ENCODE measurements at places on chromosomes 1 and 21.

DNA sequence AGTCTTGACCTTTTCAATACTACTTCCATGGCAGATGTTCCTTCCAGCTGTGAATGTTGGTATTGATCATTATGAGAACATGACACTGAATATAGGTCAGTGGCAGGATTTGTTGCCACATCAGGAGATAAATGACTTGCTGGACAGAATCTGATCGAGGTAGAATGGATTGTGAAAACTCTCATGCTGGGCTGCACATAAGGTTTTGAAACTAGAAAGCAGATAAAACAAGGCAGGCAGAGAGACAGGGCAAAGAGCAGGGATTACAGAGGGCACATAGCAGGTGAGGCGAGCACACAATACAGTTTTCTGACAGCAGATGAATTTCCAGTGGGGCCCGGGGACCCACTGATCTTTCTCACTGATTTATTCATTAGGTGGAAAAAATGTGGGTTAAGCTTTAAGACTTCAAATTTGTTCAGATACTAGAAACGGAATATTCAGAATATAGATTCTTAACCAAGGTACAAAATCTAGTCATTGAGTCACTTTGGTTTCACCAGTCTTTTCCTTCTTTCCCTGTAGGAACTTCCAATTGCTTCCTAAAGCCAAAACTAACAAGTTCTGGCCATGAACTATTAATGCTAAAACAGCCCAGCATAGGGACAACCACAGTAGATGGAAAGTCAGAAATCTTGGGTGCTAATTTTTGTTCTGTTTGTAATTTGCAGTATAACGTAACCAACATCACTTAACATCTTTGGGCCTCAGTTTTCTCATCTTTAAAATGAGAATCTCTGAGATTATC lies 296.0 kb upstream of the PTBP2 start:
- no peak for DNase-seq

GRCh38 chr21:27339902-27340301 lies 373.0 kb upstream of the ADAMTS5 start:
- DNase-seq: no peak

DNA sequence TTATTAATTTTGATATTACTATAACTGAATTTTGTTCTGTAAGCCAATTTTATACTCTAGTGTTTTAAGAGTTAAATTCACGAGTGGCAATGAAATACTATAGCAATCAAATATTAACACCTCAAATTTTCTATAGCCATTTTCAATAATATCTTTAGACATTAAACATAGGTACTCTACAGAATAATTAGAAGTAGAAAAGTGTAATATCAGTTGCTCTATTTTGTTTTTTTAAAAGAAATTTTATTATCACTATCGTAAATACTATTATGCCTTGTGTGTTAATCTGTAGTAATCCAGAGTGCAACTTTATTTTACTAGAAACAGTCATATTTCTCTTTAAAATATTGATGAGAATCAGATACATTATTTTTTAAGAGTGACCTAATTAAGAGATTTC lies 691.2 kb downstream of the USP25 start:
- DNase-seq: no peak

DNA sequence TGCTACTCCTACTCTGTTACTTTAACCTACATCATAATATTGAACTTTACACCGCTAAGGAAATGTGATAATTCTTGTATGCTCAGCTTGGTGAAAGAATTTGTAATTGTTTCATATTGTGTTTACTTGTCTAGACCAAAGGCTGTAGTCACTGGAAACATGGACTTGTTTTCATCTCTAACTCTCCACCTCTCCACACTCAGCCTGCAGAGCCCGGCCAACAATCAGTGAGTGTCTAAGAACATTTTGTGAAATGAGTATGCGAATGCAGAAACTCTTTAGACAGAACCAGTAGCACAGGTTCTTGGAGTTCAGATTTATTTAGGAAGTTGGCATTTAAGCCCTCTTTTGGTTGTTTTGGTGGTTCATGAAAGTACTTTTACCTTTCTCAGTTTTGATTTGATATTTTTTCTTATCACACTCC lies 3.2 kb upstream of the RWDD3 start:
- no peak for DNase-seq

- peak; percentile 79 for DNase-seq
Observed at GRCh38 chr1:231626535-231626950, at the start of gene DISC1. Gene DISC1 (plus strand): TSS chr1:231626790. CDS start chr1:231626868, 78 bp downstream.

DNA sequence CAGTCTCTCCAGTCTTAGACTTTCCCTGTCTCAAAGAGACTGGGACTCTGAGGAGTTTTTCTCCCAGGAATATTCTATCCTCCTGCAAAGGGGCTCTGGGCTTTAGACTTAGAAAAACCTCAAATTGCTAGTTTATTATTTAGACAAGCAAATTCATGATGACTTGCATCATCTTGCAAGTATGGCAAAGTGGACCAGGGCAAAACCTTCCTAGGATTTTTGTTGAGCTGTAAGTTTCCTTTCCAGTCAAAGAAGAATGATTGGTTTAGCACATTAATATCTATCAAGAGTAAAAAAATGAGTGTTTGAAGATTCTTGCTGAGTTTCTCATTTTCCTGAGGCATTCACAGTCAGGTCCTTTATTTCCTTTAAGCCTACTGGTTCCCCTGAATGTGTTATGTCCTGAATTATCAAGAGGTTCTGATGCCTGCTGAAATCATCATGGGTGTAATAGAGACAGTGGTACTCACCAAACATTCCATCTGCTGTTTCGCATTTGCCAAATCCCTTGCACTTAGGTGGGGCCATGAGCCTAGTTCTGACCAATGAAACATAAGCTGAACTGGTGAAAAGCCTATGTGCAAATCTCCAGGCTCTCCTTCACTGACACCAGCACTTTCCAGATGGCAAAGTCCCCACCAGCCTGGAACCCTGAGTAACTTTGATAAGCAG lies 25.2 kb upstream of the SPAG17 start:
- no peak for DNase-seq

DNA sequence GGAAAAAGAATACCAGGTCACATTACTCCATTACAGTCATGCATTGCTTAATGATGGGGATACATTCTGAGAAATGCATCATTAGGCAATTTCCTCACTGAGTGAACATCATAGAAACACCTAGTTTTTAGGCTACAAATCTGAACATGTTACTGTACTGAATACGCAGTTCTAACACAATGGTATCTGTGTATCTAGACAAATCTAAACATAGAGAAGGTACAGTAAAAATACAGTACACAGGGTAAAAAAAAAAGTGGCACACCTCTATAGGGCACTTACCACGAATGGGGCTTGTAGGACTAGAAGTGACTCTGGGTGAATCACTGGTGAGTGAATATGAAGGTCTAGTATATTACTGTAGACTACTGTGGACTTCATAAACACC lies 115.7 kb downstream of the AKT3 start:
- no peak for DNase-seq

DNA sequence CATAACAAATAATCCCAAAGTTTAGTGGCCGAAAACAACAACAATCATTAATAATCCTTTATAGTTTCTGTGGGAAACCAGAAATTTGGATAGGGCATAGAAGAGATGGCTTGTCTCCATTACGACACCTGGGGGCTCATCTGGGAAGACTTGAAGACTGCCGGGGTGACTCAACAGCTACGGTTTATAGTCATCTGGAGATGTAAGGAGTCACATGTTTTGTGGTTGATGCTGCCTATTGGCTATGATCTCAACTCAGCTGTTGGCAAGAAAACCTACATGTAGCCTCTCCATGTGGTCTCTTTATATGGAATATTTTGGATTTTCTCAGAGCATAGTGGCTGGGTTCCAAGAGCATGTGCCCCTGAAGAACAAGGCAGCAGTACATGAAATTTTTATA lies 29.3 kb upstream of the TSPAN2 start:
- DNase-seq: no peak

- no peak for DNase-seq
Observed at GRCh38 chr1:207276465-207276864, 45.0 kb upstream of the CD55 start.

DNA sequence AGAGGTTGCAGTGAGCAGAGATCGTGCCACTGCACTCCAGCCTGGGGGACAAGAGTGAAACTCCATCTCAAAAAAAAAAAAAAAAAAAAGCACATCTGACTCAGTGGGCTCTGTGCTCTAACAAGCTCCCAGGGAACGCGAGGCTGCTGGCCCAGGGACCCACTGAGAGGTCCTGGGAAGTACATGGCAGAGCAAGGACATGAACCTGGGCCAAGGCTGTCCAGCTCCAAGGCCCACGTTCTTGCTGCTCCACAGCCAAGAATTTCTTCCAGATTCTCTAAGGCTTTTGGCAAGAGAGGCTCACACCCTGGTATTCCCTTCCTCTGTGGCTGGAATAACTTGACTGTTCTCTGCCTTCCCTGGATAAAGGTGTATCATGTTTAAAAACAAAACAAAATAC lies 15.4 kb upstream of the AGTRAP start:
- DNase-seq: no peak

- DNase-seq: peak; percentile 83
Observed at GRCh38 chr1:203320591-203321272, 15.4 kb downstream of the BTG2 start.

DNA sequence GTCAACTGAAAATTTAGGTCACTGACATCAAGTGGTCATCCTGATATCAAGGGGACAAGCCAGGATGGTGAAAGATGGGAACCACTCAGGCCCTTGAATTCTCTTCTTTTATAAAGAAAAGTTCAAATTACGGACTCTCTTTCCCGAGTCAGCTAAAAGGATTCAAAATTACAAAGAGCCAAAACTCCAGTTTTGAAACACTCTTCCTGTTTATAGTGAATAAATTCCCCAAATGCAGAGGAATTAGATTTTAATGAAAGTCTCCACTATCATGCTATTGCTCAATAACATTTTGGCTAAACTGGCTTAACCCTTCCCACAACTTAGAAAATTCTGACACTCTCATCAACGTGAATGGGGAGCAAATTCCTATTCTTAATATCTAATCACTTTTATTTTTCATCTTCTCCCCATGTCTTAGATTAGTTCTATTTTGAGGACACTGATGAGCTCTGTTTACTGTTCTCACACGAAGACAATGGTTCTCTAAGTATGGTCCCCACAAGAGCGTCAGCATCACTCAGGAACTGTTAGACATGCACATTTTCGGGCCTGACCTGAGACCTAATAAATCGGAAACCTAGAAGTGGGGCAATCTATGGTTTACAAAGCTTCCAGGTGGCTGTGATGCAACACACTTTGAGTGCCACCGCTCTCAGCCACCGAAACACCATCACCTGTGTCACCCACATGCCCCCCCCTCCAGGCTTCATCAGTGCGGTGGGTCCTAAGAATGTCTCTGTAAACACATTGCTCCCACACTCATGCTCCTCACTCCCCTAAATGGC lies 64.4 kb upstream of the TIAM1 start:
- DNase-seq: no peak

DNA sequence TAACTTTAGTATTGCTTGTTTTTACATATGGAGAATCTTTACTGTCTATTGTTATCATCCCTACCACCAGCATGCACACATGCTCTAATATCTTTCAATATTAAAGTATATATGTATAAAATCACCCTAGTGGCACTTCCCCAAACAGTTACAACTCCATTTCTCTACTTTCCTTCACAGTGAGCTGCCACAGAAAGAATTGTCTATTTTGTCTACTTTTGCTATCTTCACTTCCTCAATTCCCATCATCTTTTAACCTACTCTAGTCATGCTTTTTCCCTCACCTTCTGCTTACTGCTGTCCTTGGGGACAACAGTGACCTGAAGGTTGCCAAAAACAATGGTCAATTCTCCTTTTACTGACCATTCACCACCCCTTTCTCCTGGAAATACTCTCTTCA lies 59.2 kb downstream of the VCAM1 start:
- no peak for DNase-seq
